A673 (cell line): ENCODE measurements at places on chromosomes 5 and 9. TPM values are rescaled to one million over a fixed set of nuclear protein-coding genes. Genes with fewer than 3 reads are reported as not detected.

CARTPT gene
- not detected in 2 replicates for total RNA-seq

GHR gene
- total RNA-seq, result not detected in 2 replicates

CARD9 gene
- 4.8 and 5.4 TPM in 2 replicates for total RNA-seq

PGM5 gene
- total RNA-seq, result not detected in 2 replicates

HSPB3 gene
- total RNA-seq, result not detected in 2 replicates

GRCh38 chr9:94149696-94150095 is 65.4 kb downstream of the PTPDC1 start:
- H3K27me3 ChIP-seq, result no peaks in the 10 kb centered on the region
- DNase-seq, result no peak
- no peak overlapping the region for H3K4me3 ChIP-seq
- no peaks in the 10 kb centered on the region for H3K36me3 ChIP-seq

DNA sequence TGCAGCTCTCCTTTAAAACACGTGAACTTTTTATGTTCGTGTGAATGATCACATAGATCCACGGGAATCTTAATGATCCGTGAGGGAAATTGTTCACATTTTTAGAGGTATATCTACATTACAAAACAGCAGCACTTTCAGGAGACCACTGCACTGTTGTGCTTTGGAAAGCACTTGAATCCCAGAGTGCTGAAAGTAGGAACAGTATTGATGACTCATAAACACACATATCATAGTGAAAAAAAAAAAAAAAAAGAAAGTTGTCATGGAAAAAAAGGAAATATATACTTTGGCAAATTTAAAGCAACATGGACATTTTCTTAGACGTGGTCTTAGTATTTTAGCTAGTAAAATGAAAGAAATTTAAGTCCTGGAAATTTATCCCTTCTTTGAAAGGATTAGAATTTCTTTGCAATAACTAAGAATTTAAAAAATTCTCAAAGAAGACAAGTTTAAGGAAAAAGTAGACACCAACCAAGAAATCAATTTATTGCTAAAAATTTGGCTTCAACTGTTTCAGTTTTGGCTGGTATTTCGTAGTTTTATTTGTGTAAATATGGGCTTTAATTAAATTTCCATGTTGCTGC is 55.4 kb downstream of the ADGRV1 start:
- H3K36me3 ChIP-seq, result no peaks in the 10 kb centered on the region
- DNase-seq, result no peak
- peaks cover 6% of the 10 kb centered on the region for H3K27me3 ChIP-seq
- no peak overlapping the region for H3K4me3 ChIP-seq

GRCh38 chr5:90680921-90681563 is 122.4 kb downstream of the ADGRV1 start:
- no peaks in the 10 kb centered on the region for H3K27me3 ChIP-seq
- no peaks in the 10 kb centered on the region for H3K36me3 ChIP-seq
- no peak overlapping the region for H3K27ac ChIP-seq
- DNase-seq, result no peak
- no peaks in the 10 kb centered on the region for H3K4me1 ChIP-seq

DNA sequence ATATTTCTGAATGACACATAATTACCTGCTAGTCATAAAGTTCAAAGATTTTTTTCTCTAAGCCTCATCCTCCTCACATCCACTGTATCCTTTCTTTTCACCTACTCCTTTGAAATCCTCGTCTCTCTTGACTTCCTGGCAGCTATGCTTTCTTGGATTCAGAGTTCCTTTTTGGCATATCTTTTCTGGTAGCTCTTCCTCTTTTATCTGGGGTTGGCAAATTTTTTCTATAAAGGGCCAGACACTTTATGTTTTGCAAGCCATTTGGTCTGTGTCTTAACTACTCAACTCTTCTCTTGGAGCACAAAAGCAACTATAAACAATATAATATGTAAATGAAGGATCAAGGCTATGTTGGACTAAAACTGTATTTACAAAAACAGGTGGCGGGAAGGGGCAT is 197.5 kb downstream of the KIAA0825 start:
- no peaks in the 10 kb centered on the region for H3K36me3 ChIP-seq
- H3K27me3 ChIP-seq, result no peaks in the 10 kb centered on the region
- DNase-seq, result no peak
- no peak overlapping the region for H3K4me3 ChIP-seq
- no peak overlapping the region for H3K27ac ChIP-seq
- H3K4me1 ChIP-seq, result no peaks in the 10 kb centered on the region

DNA sequence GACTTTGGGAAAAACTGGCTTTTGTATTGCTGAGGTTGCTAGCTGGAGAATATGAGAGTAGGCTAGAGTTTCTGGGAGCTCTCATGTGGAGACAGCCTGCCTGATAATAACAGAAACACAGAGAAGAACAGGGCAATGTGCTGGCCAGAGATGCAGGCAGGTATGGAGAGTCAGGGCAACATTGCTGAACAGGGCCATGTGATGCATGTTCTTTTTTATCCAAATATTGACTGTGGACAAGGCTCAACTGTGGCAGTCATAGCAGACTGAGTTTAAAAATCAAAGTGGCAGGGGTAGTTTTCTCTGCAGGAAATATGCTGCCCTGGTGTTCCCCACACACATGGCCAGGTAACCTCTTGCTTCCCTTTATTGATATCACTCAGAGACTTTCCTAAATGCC is 381.1 kb downstream of the RASEF start:
- no peaks in the 10 kb centered on the region for H3K36me3 ChIP-seq
- no peak for DNase-seq
- H3K4me1 ChIP-seq, result no peaks in the 10 kb centered on the region
- no peaks in the 10 kb centered on the region for H3K27me3 ChIP-seq
- H3K27ac ChIP-seq, result no peak overlapping the region

DNA sequence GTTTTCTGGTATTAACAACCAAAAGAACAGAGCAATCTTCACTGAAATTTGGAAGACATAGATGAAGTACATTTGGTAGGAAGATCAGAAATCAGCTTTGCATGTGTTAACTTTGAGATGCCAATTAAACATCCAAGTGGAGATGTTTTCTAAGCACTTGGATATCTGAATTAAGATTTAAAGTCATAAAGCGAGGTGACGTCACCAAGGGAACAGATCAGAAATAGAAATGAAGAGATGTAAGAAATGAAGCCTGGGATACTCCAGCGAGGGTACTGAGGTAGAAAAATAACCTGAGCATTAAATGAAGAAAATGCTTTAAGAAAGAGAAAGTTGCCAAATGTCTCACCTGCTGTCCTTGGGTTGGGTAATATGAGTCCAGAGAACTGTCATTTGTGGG is 1223.3 kb downstream of the MAT2B start:
- H3K36me3 ChIP-seq, result no peaks in the 10 kb centered on the region
- no peak overlapping the region for H3K4me3 ChIP-seq
- H3K27me3 ChIP-seq, result no peaks in the 10 kb centered on the region
- H3K4me1 ChIP-seq, result no peaks in the 10 kb centered on the region

- peak; percentile 50 for DNase-seq
- no peak overlapping the region for H3K27ac ChIP-seq
- peaks cover 16% of the 10 kb centered on the region for H3K4me1 ChIP-seq
- H3K36me3 ChIP-seq, result no peaks in the 10 kb centered on the region
- no peak overlapping the region for H3K4me3 ChIP-seq
Measured at GRCh38 chr5:109411627-109412026, 1.9 kb upstream of the PJA2 start.

GRCh38 chr5:133885566-133885965 is 82.9 kb downstream of the C5orf15 start:
- H3K27ac ChIP-seq, result peak overlapping the region; percentile 92
- no peaks in the 10 kb centered on the region for H3K36me3 ChIP-seq
- no peaks in the 10 kb centered on the region for H3K27me3 ChIP-seq
- H3K4me3 ChIP-seq, result no peak overlapping the region

- H3K27me3 ChIP-seq, result no peaks in the 10 kb centered on the region
- H3K27ac ChIP-seq, result no peak overlapping the region
- no peak for DNase-seq
- no peaks in the 10 kb centered on the region for H3K36me3 ChIP-seq
- no peak overlapping the region for H3K4me3 ChIP-seq
Measured at GRCh38 chr9:134554373-134555093, 87.1 kb upstream of the COL5A1 start.

DNA sequence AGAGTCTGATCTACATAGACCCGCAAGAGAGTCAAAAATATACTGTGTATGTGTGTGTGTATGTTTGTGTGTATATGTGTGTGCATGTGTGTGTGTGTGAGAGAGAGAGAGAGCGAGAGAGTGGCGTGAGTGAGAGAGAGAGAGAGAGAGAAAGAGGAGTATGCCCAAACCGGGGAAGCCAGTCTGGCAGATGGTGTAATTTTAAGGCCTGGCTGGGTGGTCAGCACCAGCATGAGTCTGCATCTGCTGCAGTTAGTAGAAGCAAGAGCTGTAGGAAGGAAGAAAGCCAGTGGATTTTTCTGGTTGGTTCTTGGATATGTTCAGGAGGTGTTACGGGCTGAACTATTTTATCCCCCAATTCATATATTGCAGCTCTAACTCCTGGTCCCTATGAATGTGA is 75.2 kb downstream of the ACTBL2 start:
- H3K27ac ChIP-seq, result no peak overlapping the region
- H3K4me1 ChIP-seq, result peaks cover 10% of the 10 kb centered on the region
- no peaks in the 10 kb centered on the region for H3K36me3 ChIP-seq
- no peaks in the 10 kb centered on the region for H3K27me3 ChIP-seq
- no peak for DNase-seq
- H3K4me3 ChIP-seq, result no peak overlapping the region

DNA sequence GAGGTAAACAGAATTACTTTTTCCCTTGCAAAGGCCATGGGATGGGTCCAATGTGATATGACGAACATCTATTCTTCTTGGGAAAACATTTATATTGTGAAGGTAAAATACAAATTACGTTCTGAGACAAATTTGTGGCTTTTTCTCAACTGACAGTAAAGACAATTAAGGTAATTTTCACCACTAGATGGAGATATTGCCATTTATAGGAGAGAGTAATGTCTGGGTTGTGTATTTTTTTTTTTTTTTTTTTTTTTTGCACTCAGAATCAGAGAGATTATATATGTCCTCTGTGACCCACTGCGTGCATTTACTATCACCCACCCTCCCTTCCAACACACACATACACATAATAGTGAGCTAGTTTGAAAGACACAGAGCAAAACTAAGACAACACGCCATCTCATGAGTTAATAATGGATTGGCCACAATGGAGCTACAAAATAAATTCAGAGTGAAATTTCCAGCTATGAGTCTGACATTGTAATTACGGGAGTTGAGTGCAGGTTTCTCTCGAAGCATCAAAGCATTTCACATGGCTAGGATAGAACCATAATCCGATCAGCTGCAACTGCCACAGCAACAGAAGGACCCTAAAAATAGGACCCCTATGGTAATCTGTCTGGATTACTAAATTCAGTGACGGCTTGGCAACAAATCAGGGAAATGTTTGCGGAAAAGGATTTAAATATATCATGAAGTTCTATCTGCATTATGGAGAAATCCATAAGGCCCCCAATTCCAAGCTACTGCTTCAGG is 49.2 kb downstream of the ANXA1 start:
- H3K27me3 ChIP-seq, result no peaks in the 10 kb centered on the region
- DNase-seq, result peak; percentile 74
- no peak overlapping the region for H3K27ac ChIP-seq
- no peaks in the 10 kb centered on the region for H3K36me3 ChIP-seq

- peak; percentile 29 for DNase-seq
- H3K4me1 ChIP-seq, result peaks cover 6% of the 10 kb centered on the region
- no peak within 1 kb of the TSS for H3K27ac ChIP-seq
- peak within 1 kb of the TSS; percentile 25 for H3K4me3 ChIP-seq
- H3K27me3 ChIP-seq, result peaks cover 60% of the 10 kb centered on the region
Measured at GRCh38 chr5:139795074-139796001, at the start of gene PSD2. TSS of gene PSD2 (plus strand) at chr5:139795808. CDS start at chr5:139809441, 13,633 bp downstream.

DNA sequence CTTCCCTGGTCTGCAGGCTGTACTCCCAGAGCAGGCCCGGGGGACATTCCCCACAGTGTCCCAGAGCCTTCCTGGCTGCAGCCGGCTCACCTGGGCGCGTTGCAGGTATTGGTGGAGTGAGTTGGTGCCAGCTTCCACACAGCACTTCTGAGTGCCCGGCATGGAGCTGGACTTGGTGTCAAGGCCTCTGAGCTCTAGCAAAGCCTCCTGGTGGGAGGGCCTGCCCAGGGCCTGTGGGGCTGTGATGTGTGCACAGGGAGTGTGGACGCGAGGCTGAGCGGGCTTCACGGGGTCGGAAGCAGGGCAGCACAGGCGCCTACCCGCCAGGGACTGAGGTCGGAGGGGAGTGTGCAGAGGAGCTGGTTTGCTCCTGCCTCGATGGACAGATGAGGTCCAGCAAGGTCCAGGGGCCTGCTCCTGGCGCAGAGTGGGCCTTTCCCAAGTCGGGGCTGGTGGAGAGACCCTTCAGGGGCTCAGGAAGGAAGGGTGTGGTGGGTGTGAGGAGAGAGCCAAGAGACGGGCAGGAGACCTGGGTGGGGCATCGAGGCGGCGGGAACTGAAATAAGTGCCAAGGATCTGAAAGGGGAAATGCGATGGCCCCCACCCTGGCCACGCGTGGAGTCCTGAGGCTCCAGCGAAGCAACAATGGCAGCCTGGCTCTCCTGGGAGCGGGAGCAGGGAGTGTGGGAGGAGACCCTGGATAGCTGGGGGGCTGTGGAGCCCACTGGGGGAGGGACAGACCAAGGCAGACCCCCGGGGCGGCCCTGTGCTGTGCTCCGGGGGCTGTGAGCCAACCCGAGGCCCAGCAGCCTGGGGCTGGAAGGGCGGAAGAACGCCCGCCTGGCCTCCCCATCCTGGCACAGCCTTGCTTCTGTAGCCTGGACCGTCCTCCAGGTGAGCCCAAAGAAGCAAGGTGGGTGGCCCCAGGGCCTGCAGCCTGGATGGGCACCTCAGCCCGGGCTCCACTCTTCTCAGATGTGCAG is 78.4 kb downstream of the RXRA start:
- H3K4me3 ChIP-seq, result no peak overlapping the region
- H3K27ac ChIP-seq, result peak overlapping the region; percentile 90
- no peaks in the 10 kb centered on the region for H3K27me3 ChIP-seq
- H3K36me3 ChIP-seq, result no peaks in the 10 kb centered on the region
- peaks cover 49% of the 10 kb centered on the region for H3K4me1 ChIP-seq
- DNase-seq, result no peak

- H3K27me3 ChIP-seq, result peaks cover 26% of the 10 kb centered on the region
- peak; percentile 78 for DNase-seq
- H3K36me3 ChIP-seq, result no peaks in the 10 kb centered on the region
- no peaks in the 10 kb centered on the region for H3K4me1 ChIP-seq
- no peak overlapping the region for H3K4me3 ChIP-seq
Measured at GRCh38 chr9:69919461-69920061, 98.9 kb downstream of the CFAP95 start.

DNA sequence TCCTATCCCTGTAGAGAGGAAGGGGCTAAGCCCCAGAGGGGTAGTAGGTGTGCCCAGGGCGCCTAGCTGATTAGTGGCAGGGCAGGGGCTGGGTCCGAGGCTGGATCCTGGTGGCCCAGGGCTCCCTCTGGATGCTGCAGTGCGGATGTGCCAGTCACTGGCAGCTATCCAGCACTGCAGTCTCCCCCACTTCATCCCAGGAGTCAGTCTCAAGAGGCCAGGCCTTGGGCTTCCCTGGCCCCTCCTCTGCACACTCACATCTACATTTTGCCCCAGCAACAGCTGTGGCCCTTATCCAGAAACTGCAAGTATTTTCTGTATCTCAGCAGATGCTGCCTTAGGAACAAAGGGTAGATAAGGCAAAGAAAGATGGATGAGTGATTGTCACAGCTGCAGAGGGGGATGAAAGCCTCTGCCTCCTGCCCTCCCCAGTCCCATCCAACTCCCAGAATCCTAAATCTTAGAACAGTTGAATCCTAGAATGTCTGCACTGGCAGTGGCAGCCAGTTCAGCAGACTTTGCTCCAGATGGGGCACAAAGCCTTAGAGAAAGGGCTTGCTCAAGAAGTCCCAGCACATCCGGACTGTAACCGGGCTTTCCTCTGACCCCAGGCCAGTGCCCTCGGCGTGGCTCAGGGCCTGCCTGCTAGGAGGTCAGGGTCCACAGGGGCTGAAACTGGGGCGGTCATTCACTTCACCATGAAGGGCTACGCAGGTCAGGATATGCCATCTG is 1.6 kb downstream of the ANXA6 start:
- DNase-seq, result peak; percentile 34
- peaks cover 43% of the 10 kb centered on the region for H3K4me1 ChIP-seq
- H3K4me3 ChIP-seq, result peak overlapping the region; percentile 67
